ENCODE measurements at places on chromosomes 2 and 18.

DNA sequence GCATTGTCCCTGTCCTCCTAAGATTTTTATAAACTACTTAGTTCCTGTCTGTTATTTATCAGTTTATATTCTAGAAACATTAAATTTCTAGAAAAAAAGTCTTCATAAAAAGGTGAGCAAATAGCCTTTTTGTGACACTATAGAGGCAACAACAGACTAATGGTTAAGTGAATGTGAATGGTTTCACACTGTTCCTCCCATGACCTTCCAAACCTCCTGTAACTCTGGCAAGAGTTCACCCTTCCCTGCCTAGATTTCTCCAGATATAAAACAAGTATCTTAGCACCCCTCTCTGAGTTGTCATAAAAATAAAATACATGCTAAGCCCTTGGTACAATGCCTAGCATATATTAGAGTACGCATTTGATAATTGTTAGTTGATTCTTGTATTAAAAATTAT, 29.2 kb downstream of the COBLL1 start:
- DNase-seq, result no peak

GRCh38 chr18:10840743-10841142, 308.6 kb downstream of the PIEZO2 start:
- DNase-seq, result no peak

DNA sequence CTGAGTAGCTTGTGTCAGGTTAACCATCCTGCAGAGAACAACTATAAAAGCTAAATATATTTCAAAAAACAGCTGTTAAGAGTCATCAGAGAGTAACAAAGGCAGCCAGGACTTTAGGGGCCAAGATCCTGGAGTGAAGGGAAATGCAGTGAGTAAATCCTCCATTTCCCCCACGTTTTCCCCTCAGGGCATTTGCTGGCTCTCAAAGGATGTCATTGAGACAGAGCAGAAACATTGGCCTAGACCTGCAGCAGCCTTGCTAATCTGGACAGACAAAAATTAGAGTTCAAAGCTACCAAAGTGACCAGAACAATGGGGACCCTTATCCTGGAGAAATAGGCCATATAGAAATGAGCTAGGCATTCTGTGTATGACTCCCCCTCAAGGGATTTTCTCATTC, 21.1 kb upstream of the KLHL29 start:
- DNase-seq, result no peak

GRCh38 chr2:45692566-45692965, 41.1 kb downstream of the PRKCE start:
- no peak for DNase-seq

DNA sequence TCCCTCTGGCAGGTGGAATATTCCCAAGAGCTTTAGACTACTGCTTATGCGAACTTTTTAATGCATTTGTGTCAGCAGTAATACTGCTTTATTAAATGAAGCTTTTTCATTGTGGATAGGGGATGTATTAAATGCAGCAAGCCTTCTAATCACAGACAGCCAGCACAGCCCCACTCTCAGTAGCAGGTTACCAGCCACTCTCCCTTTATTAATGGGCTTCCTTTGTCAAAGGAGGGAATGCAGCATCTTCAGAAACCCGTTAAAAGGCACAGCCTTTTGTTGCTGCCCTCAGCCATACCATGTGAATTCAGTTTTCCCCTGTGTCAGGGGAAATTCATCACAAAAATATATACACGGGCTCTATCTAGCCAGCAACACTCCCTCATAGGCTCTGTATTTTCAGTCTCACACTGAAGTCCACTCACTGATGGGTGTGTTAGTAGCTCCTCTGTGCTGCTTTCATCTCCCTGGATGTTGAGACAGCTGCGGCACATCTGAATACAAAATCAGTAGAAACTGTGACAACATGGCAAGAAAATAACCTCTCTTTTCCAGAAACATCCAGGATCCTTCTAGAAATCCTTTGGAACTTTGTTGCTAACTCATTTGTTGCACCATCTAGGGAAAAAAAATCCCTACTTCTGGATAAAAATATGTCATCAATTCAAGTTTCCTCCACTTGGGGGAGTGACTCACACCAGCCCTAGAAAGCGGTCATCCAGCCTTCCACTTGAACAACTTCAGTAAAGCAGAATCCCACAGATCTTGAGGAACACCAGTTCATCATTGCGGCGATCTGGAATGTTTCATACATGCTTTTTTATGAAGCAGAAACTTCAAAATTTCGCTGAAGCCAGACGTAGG, 48.4 kb downstream of the LRRTM1 start:
- no peak for DNase-seq

DNA sequence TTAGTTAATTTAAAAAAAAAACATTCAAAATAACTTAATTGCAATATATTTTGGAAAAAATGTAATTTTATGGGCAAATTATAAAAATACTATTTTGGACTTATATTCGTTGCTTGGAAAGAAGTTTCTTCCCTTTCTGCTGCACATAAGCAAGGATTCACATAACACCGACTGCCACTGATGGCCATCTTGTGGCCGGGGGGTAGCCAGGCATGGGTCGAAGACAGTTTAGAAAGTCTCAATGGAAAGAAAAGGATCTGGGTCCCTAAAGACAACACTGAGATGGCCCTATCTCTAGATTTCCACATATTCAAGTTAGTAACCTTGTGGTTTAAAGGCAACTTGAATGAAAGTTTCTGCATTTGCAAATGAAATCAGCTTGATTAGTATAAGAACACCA, 318.6 kb downstream of the AKAIN1 start:
- DNase-seq, result no peak

DNA sequence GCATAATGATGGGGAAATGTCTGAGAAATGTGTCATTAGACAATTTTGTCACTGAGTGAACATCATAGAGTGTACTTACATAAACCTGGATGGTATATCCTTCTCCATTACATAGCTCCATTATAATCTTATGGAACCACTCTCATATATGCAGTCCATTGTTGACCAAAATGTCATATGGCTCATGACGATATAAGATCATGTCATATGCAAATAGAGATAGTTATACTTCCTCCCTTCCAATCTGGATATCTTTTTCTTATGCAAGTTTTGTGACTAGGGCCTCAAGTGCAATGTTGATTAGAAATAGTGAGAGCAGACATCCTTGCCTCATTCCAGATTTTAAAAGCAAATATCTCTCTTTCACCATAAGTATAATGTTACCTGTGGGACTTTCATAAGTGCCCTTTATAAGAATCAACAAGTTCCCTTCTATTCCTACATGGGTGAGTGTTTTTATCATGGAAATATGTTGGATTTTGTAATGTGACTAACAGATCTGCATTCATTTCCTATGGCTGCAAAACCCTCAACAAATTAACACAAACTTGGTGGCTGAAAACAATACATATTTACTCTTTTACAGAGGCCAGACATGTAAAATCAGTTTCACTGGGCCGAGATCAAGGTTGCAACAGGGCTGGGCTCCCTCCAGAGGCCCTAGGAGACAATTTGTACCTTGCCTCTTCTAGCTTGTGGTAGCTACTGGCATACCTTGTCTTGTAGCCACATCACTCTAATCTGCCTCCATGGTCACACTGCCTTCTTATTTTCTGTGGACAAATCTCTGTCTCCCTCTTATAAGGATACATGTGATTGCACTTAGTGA, 21.6 kb upstream of the SULT1C4 start:
- DNase-seq, result no peak

GRCh38 chr2:1784087-1784486, 39.8 kb upstream of the PXDN start:
- DNase-seq, result no peak

DNA sequence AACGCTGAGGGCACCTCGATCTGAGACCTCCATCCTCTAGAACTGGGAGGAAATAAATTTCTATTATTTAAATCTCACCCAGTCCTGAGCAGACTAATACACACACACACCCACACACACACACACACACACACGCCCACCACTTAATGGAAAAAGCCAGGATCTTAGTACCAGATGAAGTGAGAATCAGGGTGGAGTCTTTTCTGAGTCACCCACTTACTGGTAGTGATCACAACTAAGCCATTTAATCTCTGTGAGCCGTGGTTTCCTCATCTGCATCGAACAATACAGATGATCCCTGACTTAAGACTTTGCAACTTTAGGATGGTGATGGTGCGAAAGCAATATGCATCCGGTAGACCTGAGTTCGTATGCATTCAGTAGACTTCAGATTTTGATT, 18.6 kb downstream of the THNSL2 start:
- no peak for DNase-seq

DNA sequence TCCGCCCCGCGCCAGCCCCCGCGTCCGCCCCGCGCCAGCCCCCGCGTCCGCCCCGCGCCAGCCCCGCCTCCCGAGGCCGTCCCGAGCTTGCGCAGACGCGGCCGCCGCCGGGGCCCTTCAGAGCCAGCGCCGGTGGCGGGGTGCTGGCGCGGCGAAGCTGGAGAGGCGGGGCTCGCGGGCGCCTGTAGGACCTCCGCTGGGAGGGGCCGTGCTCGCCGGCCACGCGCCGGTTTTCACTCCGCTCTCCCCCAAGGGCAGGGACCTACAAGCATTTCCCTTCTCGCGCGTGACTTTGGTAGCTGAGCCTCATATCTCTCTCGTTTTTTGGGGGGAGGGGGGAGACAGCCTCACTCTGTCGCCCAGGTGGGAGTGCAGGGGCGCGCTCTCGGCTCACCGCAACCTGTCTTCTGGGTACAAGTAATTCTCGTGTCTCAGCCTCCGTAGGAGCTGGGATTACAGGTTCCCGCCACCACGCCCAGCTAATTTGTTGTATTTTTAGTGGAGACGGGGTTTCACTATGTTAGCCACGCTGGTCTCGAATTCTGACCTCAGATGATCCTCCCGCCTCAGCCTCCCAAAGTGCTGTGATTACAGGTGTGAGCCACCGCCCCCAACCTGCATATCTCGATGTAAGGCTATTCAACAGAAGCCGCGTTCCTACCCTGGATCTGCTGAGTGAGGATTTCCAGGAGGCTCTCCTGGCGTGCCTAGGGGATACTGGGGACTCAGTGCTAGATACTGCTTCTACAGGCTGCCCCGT, at the start of gene ZNF514:
ZNF514 (minus strand) TSS at position 159 of the 760 bp plus-strand sequence. CDS start 6,595 bp downstream, outside the sequence.
- DNase-seq, result no peak

GRCh38 chr2:200863782-200864175, 679 bp downstream of the CLK1 start:
- no peak for DNase-seq

GRCh38 chr18:54877076-54877475, 48.8 kb downstream of the RAB27B start:
- no peak for DNase-seq

- no peak for DNase-seq
These were observed 359.4 kb upstream of the DSEL start for GRCh38 chr18:67875944-67876343.

DNA sequence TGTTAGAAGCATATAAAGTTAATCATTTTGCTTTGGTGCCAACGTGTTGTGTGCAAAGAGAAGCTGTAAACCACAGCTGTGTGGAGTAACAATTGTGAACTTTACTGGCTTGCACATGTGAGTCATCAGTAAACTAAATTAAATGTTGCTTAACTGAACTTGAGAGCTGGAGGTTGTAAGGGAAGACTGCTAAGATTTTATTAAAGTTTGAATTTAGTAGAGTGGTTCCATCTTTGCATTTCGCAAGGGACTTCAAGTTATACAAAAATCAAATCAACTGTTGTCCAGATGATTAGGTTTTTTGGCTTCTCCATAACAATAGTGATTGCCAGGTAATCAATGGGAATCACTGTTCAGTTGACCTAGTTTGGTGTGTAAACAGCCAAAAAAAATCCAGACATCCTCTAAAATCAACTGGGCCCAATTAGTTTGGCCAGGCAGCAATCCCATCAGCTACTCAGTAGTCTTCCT, 247.4 kb downstream of the MYO3B start:
- no peak for DNase-seq

DNA sequence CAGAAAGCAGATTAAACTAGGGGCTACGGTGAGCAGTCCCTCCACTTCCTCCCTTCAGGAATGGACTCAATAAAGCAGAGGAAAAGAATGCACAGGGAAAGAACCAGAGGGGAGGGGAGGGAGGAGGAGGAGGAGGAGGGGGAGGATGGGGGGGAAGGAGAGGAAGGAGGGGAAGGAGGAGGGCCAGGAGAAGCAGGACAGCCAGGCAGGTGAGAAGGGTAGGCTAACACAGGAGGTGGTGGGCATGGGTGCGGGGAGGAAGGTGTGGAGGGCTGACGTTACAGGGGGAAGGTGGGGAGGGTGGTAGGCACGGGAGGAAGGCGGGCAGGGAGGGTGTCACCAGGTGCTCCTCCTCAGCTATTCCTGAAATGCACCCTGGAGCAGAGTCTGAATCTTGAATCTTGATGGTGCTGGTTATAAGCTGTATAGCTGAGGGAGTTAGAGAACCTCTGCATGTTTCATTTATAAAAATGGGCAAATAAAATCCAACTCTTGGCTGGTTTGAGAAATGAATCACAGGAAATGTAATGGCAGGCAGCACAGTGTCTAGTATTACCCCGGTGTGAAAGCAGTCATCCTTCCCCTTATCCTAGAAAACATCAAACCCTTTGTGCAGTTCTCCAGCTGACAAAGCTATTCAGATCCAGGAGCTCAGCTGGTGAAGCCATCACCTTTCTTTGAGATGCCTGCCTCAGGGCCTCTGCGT, 3.4 kb downstream of the TMEM18 start:
- DNase-seq, result no peak

GRCh38 chr2:134402410-134402809, 148.5 kb downstream of the MGAT5 start:
- DNase-seq, result no peak

GRCh38 chr2:24471662-24472061, 19.4 kb upstream of the NCOA1 start:
- DNase-seq, result no peak

GRCh38 chr2:1617425-1618021, 126.8 kb downstream of the PXDN start:
- DNase-seq, result no peak

DNA sequence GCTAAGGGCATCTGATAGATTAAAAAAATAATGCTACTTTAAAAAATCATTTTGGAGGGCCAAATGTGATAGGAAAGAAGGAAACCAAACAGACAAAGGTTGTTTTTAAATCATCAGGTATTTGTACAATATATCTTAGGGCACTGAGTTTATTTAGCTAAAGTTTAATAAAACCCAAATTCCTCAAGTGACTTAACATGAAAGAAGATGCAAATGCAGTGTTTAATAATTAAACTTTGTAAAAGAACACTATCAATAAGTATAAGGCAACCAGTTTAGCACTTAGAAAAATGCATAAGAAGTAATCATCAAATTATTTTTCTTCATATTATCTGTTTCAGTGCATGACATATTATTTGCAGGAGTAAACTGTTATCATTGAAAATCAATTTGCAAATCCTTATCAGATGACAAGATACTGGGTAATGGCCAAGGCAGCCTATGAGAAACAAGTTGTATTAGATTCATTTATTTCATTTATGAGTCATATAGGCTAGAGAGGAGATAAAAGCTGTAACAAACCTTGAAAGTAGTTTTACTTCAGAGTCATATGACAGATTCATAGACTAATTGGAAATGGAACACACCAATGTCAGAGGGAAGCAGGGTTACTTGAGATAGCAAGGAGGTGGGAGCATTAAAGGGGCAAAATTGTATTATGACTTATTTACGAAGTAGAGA, 165.5 kb downstream of the GCA start:
- DNase-seq, result no peak

Data from NCI-H2107 (cell line).